Fibroblast of the conjunctiva (primary cell): ENCODE measurements at places on chromosomes 16 and 17.
A peak's percentile ranks its signal among the peaks of the same experiment; 100 is the strongest.

DNA sequence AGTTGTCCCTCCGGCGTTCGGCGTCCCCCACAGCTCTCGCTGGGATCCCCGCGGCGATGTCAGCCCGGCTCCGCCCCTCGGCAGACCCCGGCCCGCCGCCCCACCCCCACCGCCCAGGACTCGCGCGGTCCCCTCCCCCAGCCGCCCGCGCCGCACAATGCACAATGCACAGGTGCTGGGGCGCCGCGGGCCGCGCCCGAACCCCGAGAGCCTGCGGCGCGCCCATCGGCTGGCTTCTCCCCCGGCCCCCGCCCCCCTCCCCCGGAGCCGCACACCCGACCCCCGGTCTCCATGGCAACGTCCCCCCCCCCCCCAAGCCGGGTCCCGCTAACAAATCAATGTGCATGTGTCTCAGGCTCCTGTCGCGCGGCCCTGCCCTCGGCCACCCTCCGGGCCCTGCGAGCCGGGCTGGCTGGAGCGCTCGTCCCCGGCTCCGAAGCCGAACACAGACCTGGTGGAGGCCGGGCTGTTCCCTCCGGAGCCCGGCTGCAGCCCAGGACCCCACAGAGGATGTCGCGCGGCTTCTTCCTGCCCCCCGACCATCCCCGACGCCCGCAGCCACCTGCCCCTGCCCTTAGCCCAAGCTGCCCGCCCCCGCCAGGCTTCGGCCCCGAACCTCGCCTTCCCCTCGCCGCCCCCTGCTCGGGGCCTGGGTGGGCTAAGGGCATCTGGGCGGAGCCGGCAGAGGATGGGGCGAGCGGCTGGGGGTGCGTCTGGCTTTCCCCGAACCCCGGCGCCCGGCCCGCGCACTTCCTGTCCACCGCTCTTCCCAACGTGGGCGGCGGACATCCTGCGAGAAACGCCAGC, 818 bp upstream of the CBX8 start:
- no peak for DNase-seq

DNA sequence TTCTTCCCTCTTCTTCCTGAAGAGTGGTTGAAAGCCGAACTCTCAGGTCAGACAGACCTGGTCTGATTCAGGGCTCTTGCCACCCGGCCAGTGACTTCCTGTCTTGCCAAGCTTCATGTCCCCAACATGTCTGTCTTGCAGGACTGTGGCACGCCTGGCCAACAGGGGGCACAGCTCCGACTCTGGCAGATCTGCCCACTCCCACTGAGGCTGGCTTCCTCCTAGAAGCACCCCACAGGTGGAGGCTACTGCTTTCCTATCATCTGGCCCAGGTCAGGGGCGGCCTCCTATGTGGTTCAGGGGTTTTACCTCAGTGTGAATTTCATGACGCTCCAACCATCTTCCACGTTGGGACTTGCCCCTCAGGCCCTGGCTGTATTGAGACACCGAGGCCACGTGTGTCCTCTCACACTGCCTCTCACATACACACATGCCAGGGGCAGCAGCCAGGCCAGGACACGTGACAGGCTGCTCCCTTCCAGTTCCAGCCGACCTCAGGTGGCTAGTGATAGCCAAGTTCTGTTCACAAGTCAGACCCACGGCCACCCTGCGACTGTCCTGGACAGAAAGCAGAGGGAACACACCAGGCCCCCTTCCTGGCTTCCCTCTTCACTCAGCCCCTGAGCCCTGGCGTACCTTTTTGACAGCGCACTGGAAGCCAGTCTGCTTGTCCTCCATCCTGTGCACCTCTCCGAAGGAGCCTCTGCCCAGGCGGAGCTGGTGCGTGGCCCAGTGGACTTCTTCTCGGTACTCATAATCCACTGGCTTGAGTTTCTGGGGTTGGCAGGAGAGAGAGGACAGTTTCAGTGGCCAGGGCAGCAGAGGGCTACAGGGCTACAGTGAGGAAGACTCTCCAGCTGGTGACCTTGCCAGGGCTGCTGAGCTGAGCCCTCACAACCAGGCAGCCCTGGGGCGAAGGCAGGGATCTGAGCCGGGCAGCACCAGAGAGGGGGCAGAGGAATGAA, 22.6 kb upstream of the SPATA32 start:
- no peak for DNase-seq

DNA sequence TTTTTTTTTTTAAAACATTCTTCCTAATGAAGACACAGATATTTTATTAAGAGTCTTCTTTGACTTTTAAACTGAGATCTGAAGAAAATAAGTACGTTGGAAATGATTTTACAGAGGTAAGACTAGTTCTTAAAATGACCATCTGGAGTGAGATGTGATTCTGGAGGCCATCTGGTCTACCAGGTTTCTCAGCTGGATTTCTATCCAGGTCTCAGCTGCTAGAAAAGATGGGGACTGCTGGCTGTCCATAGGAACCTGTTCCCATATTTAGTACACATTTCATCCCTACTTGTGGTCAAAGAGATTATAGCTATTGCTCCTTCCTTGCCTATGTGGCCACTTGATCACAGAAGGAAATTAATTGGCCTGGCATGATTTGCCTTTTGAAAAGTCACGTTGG, 12.2 kb downstream of the PMFBP1 start:
- no peak for DNase-seq

DNA sequence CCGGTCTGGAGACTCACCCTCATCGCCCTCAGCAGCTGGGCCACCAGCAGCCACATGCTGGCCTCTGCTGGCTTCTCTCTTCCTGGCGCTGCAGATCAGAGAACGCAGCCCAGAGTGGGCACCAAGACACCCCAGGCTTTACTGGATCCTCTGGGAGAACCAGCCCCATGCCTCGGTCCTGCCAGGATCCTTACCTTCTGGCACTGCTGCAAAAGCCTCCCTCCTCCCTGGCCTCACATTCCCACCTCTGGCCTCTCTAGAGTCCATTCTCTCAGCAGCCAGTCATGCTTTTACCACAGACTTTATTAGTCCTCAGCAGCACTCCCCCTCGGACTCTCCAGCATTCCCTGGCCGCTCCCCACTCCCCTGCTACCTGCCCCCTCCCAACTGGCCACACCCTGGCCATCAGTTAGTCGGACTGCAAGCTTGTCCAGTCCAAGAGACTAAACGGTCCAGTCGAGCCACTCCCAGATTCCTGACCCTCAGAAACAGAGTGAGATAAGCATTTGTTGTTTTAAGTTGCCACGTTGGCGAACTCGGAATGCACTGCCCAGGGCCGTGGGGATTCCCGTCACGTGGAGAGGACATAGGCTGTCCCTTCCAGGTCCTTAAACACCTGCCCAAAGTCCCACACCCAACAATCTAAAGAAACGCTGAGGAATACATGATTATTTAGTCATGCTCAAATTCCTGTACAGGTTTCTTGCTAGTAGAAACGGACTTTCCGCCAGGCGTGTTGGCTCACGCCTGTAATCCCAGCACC, 5.9 kb upstream of the SPG7 start:
- no peak for DNase-seq

DNA sequence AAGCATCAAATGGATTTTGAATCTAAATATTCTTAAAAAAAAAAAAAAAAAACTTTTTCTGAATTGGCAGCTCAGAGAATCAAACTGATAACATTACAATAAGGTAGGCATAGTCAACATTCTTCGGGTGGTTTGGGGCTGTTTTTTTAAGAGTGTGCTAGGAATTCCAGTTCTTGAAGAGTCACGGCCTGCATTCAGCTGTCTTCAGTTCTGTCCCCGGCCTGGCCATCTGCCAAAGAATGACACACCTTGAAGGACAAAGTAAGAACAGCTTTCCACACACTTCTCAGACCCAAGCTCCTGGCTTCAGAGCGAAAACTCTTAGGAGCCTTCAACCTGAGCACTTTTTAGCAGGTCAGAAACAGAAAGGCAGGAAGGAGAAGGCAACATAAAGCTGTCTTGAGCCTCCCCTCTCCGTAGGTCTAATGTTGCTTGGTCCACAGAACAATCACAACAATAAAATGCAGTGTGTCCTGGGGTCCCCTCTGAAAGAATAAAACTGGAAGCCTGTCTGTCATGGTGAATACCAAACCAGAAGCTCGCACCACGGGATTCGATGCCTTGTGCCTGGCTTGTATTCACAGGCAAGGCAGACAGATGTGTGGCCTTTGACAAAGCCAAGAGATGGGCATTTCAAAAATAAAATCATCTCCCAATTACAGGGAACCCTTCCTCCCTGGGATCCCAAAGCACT, 524.4 kb upstream of the ZFHX3 start:
- DNase-seq, result no peak

DNA sequence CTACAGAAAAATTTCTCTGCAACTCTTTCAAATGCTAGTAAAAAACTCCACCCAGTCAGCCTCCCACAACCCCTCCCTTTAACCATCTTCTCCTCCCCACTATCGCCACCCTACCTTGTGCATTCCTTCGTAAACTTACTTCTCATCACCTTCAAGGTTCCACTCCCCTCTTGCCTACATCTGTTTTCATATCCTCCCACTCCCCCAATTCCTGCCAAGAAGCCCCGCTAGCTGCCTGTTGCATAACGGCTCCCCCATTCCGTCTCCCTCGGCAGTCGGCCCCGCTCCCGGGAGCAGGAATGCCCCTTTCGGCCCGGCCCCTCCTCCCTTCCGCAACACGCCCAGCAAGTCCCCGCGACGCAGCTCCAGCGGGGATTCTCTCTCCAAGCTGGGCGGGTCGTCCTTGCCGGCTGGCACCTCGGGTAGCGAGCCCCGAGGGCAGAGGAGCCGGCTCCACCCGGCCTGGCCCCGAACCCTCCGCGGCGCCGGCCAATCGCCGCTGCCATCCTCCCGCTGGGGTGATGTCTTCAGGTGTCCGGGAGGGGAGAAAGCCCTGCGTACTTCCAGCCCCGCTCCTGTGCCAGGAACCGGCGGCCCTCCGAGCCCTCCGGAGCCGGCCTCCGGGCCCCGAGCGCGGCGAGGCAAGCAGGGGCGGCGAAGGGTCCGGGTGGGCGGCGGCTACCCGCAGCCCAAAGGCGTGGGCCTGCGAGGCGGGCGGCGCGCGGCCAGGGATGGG, 1.5 kb downstream of the PHLPP2 start:
- DNase-seq, result peak; percentile 41

GRCh38 chr17:8912084-8912981, 44.9 kb upstream of the PIK3R6 start:
- DNase-seq, result no peak

DNA sequence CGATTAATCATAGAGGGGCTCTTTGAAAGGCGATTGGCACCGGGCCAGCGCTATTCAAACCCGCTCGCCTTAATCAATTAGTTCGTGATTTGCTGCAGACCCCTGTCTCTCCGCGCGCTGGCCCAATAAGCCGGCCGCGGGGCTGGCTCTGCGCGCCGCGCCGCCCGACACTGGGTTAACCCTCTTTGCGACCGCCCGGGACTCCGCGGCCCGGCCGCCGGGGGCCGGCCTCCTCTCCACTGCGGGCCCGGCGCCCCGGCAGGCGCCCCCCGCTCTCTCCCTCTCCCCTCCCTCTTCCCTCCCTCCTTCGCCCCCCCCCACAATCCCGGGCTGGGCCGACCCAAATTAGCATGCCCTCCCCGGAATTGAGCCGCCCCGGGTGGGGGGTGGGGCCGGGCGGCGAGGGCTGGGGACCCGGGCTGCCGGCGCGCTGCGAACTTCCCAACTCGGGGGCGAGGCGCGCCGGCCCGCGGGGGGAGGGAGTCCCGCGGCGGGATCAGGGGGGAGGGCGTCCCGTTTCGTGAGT, 428 bp upstream of the SALL1 start:
- DNase-seq, result peak; percentile 71

- DNase-seq, result peak; percentile 77
These were observed 30.3 kb downstream of the HMOX2 start for GRCh38 chr16:4506450-4506849.

- DNase-seq, result peak; percentile 41
These were observed 6.0 kb downstream of the FHOD1 start for GRCh38 chr16:67241008-67241900.

- DNase-seq, result no peak
These were observed 6.8 kb downstream of the CACNG1 start for GRCh38 chr17:67051155-67051538.

GRCh38 chr16:57377080-57377841, 5.0 kb downstream of the CX3CL1 start:
- DNase-seq, result no peak

DNA sequence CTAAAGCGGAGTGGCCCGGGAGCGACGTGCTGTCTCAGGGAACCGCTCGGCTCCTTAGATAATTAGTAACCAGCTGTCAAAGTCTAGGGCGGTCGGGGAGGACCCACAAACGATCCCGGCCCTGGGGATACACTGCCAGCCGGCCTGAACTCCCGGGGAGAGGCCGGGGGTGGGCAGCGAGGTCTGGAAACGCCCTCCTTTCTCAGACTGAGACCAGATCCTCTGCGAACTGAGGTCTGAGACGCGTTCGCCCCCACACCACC, 1.3 kb downstream of the HNF1B start:
- DNase-seq, result no peak

GRCh38 chr17:79749156-79749815, 18.5 kb downstream of the ENPP7 start:
- DNase-seq, result peak; percentile 23

DNA sequence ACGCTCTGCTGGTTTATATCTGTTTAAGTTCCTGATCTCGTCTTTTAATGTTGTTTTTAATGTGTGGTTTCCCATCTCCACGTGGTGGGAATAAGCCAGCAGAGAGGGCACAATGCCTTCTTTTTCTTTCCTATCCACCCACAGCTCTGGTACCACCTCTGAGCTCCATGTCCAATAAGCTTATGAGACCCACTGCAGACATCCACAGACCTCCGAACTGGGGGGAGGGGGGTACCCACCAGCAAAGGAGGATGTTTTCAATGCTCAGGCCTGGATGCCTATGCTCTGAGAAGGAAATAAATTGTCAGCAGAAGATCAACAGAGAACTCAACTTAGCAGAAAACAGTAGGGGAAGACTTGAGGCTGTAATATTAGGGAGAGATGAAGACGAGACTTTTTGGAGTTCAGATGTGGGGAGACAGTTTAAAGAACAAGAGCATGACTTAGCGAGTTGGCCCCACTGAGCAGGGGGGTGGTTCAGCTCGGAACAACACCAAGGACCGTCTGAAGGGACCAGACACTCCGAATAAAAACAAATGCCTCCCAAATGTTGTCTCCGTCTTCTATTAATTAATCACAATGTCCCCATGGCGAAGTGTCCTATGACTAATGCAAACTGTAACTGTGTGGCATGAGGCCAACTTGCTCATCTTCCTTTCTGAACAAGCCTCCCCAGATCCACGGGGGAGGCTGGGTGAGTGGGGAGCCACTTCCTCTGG, 62.7 kb downstream of the GAS7 start:
- no peak for DNase-seq

DNA sequence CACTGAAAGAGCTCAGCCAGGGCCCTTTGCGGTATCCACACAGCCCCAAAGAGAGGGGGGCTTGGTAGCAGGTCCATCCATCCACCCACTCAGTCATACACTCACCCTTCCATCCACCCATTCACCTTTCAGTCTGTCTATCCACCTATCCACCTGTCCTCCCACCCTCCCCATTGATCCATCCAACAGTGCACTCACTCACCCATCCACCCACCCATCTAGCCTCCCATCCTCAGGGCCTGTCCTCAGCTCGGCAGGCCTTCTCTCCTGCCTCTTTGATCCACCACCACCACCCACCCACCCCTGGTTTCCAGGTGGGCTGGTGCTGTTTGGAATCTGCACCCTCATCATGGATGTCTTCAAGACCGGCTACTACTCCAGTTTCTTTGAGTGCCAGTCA, 1.2 kb downstream of the OTOP2 start:
- no peak for DNase-seq
